ENCODE measurements at places on chromosomes 5 and 9.

GRCh38 chr9:128575916-128576315, 23.5 kb downstream of the SPTAN1 start:
- DNase-seq: no peak

- DNase-seq: no peak
These were observed 117.8 kb upstream of the OSMR start for GRCh38 chr5:38728029-38728428.

DNA sequence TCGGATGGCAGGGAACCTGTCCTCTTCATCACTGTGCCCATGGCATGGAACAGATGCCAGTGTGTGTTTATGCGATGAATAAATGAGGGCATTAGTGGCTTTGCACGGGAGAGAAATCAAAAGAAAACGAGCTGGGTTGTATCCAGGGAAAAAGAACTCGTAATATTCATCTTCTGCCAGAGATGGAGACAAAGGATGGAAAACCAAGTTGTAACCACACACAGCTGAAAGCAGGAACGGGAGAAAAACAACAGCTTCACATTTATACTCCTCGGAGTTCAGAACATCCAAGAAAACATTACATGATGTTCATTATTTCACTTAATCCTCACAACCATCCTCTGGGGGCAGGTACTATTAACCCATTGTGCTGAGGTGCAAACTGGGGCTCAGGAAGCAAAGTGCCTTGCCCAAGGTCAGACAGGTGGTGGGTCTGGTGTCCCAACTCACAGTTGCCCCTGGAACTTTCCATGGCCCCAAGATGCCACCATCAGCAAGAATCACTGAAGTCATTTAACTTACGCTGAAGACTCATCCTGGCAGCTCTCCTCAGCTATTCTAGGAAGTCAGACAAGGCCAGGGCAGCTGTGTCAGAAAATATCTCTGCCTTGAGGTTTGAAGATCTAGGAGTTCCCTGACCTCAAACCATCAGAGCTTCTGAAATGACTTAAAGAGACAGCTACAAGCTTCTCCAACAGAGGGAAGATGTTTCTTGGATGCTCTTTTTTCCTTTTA, 250.4 kb downstream of the NSG2 start:
- peak; percentile 10 for DNase-seq

GRCh38 chr5:94888674-94889073, 270.2 kb downstream of the SLF1 start:
- no peak for DNase-seq

- peak; percentile 30 for DNase-seq
These were observed 22.7 kb downstream of the KIF3A start for GRCh38 chr5:132714456-132715307.

GRCh38 chr9:113178087-113178486, 27.3 kb downstream of the SLC31A2 start:
- no peak for DNase-seq

DNA sequence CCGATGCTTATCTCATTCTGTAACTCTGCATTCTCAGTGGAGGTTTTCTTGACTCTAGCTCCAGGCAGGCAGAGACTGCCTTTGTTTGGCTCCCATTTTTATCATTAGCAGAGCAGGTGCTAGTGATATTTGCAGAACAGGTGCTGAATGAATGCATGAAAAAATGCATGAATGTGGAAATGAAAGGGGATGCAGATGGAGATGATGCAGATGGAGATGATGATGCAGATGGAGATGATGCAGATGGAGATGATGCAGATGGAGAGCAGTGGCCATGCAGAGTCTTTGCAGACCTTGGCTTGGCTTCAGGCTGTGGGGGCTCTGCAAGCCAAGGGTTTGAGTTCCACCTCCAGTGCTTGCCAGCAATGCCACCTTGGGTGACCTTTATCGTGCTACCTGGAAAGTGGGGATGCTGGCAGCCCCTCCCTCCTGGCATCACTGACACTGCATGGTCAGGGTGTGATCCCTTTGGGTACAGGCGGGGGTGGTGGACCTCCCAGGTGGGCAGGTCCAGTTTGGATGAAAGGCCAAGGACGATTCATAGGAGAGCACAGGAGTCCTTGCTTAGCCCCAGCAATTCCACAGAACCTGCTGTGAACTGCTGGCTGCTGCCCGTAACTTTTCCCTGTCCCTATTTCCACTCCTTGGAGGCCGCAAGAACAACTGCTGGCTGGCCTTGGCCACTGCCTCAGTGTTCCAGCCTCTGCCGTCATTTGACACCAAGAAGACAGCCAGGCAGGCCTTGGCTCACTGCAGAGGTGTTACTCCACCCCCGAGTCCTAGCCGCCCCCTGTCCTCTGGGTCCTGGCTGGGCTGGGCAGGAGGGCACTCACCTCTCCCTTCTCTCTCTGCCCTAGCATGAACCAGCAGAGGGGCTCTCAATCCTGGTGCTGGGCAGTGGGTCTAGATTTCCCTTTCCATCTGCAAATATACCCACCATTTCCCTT, 33.0 kb downstream of the ERGIC1 start:
- DNase-seq: peak; percentile 44

- DNase-seq: no peak
These were observed 63.0 kb downstream of the CEP120 start for GRCh38 chr5:123360201-123360571.

DNA sequence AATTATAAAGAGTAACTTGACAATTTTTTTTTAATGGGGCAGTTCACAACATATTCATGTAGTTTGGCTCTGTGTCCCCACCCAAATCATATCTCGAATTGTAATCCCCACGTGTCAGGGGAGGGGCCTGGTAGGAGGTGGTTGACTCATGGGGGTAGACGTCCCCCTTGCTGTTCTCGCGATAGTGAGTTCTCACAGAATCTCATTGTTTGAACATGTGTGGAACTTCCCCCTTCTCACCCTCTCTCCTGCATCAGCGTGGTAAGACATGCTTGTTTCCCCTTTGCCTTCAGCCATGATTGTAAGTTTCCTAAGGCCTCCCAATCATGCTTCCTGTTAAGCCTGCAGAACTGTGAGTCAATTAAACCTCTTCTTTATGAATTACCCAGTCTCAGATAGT, 40.7 kb downstream of the FBXW11 start:
- DNase-seq: no peak

- no peak for DNase-seq
These were observed 554.0 kb upstream of the ARRDC3 start for GRCh38 chr5:91937121-91937520.

DNA sequence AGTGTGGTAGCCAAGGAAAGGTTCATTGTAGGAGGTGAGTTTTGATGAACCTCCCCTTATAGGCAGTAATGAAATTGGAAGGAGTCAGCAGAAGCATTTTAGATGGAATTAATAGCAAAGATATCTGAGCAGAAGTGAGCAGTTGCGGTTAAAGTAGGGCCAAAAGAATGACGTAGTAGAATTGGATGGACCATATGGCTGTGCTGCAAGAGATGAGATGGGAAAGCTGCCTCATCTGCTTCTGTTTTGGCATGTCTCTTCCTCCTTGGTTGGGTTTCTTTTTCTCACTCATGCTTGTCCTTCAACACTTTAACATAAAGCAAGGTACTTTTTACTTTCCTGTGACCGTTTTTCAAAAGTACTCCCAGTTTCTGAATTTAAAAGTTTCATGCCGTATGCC, 55.8 kb downstream of the AQP7 start:
- DNase-seq: peak; percentile 15

DNA sequence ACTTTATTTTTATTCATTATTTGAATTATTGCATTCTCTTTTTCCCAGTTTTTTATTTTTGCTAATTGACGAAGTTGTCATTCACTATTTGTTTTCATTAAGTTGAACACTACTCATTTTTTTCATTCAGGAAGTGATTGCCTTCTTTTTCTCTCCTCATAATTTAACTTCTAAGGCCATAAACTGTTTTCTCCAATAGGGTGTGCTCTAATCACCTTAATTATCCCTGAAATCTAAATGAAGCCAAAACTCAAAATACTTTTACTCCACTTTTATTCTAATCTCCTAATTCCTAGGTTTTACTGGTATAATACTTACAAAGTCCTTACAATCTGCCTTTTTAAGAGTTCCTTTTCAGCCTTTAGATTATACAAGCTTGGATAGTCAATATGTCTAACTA, 2.9 kb upstream of the OR13C2 start:
- DNase-seq: peak; percentile 5

GRCh38 chr9:91362051-91362611, 413 bp upstream of the AUH start:
- no peak for DNase-seq

DNA sequence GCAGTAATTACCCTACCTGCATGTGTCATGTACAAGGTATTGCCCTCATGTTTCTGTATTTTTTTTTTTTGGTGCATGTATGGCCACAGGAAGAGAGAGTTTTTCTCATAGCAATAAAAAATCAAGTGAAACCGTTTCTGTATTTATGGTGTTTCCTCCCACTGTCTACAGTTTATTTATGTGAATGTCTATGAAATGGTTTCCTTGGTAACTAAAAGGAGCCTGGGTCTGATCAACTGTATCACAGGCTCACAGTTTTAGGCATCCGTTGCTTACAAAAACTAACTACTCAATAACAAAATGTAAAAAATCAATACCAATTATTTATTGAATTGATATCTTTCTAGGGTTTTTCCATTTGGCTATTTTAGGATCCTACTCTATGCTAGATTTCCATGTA, 464.4 kb downstream of the TAF11L14 start:
- no peak for DNase-seq

DNA sequence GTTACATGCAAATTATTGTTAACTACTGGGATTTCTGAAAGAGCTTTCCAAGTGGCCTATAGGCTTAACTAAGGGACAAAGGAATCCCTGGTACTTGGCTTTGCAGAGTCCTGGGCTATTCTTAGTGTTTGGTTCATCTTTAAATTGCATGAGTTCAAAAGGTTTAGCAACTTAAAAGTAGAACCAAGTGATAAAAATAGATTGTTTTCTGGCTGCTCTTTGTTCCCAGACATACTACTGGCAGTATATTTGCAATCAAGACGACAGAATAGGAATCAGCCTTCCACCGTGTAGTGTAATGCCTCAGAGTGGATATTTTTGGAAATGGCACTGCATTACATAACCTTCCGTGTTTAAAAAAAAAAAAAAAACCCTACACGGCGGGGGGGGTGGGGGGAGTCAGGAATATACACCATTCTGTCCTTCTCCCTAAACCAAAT, 1.0 kb downstream of the NREP start:
- peak; percentile 28 for DNase-seq

GRCh38 chr5:116135344-116135743, 50.5 kb downstream of the COMMD10 start:
- DNase-seq: no peak

- DNase-seq: no peak
These were observed 585.8 kb downstream of the TLE4 start for GRCh38 chr9:80157561-80157983.

GRCh38 chr9:131639769-131640437, 94.6 kb downstream of the PRRT1B start:
- DNase-seq: no peak

- DNase-seq: peak; percentile 22
These were observed 12.9 kb downstream of the HAVCR1 start for GRCh38 chr5:157046041-157046440.

DNA sequence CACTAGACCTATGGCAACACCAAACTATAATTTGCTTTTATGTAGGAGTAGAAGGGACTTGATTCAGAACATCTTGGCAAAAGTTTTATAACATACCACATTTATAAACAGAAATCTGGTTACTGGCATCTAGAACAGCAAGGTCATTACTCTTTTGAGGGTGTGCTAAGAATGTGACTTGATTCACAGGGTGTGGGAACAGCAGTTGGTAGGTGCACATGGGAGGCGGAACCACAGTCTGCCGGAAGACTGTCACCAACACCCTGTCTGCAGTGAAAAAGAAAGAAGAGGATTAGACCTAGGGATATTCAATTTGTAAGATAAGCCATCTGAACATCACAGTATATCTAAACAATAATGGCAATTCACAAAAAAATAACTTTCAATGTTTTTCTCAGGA, 23.0 kb downstream of the ELP1 start:
- no peak for DNase-seq

- no peak for DNase-seq
These were observed 9.8 kb downstream of the TGFBI start for GRCh38 chr5:136038635-136039034.

DNA sequence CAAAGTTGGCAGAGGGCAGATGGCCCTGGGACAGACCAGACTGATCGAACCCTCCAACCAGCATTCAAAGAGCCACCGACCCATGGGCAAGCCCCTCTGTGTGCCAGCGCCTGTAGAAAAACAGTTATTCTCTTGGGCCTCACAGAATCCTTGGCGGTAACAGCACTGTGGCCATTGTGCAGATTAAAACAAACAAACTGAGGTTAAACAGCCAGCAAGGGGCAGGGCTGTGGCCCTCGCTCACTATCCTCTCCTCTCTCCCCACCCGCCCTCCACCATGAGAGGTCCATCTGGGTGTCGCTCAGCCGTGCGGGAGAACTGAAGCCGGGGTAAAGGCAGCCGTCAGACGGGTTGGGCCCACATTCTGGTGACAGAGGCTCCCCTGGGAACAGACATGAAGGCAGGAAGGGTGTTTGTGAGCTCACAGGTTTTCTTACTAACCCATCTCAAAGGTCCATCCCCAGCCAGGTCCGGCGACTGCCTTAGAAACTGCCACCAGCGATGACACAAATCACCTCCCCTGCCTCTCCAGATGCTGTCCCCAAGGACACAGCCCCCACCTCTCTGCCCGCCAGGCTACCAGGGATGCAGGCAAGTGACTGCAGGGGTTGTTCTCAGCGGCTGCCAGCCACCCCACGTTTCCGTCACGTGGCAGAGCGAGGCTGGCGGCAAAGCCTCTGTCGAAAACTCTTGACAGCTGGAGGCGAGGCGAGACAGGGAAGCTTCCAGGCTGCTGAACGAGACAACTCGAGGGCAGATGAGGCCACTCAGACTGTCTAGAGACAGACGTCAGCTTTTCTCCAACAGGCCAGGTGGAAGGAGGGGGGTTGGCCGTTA, 75.8 kb upstream of the SARDH start:
- DNase-seq: no peak

DNA sequence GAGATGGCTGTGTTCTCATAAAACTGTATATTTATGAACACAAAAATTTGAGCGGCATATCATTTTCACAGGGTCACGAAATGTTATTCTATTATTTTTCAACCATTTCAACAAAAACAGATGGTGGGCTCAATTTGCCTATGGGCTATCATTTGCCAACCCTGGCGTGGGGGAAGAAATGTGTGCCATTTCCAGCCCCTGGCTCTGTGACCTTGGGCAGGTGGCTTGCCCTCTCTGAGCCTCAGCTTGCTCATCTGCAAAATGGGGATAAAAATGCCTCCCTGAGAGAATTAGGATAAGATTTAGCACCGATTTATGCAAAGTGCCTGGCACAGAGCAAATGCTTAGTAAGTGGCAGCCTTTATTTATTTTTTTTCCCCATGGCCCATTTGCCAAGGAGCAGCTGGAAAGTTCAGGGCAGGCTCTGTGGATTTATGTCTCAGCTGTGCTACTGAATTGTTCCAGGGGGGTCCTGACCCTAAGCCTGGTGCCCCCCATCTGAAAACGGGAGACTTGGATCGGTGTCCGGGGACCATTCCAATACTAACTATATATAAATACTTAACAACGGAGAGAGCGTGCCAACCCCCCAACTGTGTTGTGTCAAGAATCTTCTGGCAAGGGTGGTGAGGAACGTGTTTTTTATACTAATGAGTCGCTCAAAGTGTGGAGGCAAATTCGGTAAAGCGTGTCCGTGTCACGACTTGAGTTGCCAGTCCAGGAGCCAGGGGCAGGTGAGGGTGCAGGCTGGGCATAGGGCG, 34.5 kb downstream of the HRH2 start:
- DNase-seq: no peak

- no peak for DNase-seq
These were observed 7.9 kb upstream of the MYORG start for GRCh38 chr9:34384368-34385165.

GRCh38 chr5:178346607-178347334, 114.2 kb upstream of the PHYKPL start:
- peak; percentile 92 for DNase-seq

Measured in pons (tissue), 1 donor.